ENCODE measurements at places on chromosomes 3 and 15. TPM values are rescaled to one million over a fixed set of nuclear protein-coding genes. Genes with fewer than 3 reads are reported as not detected.

FANCD2OS gene
- not detected for total RNA-seq

IREB2 gene
- 48.7 TPM for total RNA-seq

CLEC3B gene
- total RNA-seq = 265 TPM

C3orf22 gene
- total RNA-seq = not detected

TERC gene
- total RNA-seq = 5.4 TPM

NR2E3 gene
- 0.26 TPM for total RNA-seq

SLC12A1 gene
- not detected for total RNA-seq

GP5 gene
- 0.26 TPM for total RNA-seq

CCR9 gene
- total RNA-seq = not detected

RBMS3 gene
- total RNA-seq = 85.9 TPM

STRIT1 gene
- total RNA-seq = not detected

CSPG4 gene
- total RNA-seq = 12.6 TPM

UROC1 gene
- total RNA-seq = not detected

SSUH2 gene
- total RNA-seq = not detected

VWA5B2 gene
- total RNA-seq = not detected

GOLGA6D gene
- not detected for total RNA-seq

All from upper lobe of right lung (tissue), 1 donor.